ENCODE measurements at places on chromosomes 2 and 18.

DNA sequence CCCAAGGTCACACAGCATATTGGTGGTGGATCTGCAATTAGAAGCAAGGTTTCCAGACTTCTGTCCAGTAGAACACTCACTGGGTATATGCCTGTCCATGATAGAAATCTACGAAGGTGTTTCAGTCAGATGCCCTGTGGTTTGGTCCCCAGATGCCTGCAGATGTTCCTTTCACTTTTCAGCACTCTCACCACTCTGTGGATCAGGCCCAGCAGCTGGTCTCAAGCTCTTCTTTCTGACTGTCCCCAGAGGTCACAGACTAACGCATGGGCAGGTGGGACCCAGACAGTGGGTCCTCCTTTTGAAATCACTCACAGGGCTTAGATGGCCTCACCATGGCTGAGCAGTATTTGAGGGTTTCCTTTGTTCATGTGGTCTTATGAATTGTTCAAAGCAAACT, 376.5 kb downstream of the ALK start:
- DNase-seq, result no peak

DNA sequence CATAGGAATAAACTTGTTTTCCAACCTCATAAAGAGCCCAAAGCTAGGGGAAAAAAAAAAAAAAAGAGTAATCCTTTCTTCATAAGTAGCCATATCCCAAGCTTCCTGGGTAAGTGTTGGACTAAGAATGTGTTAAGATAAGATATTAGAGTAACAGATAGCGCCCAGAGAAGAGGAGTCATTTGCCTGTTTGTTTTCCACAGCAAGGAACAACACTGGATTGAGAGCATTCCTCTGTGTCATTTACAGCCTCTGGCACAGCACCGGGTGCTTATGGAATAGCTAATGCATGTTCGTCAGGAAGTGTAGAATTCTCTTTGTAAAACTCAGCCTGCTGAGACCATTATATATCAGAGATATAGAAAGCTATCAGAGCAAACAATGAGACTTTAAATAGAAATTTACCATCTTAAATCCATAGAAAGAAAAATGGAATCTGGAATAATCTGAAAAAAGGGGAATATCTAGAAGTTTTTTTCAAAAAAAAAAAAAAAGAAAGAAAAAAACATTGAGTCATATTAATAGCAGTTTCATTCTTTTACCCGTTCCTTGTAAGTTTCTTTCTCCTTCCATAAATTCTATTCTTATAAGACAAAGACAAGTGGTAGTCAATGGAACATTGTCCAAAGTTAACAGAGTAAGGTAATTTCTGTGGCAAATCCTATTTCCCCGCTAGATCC, 37.6 kb downstream of the LRP2 start:
- DNase-seq, result no peak

GRCh38 chr2:45220227-45220626, 211.0 kb upstream of the SIX2 start:
- no peak for DNase-seq

DNA sequence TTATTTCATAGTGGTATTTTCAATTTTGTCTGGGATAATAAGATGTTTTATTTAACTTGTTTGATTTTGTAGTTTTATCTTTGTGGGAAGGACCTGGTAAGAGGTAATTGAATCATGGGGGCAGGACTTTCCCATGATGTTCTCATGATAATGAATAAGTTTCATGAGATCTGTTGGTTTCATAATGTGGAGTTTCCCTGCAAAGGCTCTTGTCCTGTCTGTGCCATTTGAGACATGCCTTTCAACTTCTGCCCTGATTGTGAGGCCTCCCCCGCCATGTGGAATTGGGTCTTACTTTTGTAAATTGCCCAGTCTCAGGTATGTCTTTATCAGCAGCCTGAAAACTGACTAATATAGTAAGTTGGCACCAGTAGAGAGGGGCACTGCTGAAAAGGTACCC, 77.8 kb upstream of the ARHGAP15 start:
- DNase-seq, result no peak

GRCh38 chr2:72713857-72714256, 112.0 kb downstream of the EXOC6B start:
- no peak for DNase-seq

DNA sequence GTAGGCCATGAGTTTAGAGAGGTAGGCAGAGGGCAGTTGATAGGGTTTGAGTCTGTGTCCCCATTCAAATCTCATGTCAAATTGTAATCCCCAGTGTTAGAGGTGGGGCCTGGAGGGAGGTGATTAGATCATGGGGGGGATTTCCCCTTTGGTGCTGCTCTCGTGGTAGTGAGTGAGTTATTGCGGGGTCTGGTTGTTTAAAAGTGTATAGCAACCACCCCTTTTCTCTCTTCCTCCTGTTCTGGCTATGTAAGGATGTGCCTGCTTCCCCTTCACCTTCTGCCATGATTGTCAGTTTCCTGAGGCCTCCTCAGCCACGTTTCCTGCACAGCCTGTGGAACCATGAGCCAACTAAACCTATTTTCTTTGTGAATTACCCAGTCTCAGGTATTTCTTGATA, 25.5 kb downstream of the MARCHF4 start:
- no peak for DNase-seq

DNA sequence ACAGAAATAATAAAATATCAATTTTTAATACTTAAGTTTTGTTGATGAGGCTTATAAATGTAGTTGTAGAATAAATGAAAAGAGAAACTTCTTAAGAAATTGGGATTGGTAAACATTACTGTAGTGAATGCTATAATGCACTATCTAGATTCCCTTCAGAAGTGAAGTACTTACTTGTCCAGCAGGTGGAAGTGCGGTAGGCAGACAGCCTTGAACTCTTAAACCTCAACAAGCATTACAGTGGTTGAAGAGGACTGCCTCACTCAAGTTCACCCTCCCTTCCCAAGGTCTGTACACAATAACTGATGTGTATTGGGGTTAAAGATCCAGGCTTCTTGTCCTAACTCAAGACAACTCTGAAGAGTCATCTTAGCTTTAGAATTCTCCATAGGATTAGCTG, 931.0 kb upstream of the LRRTM1 start:
- no peak for DNase-seq

GRCh38 chr18:11944252-11944651, 36.1 kb upstream of the MPPE1 start:
- DNase-seq, result no peak

GRCh38 chr2:59568461-59568860, 985.0 kb downstream of the BCL11A start:
- DNase-seq, result no peak

DNA sequence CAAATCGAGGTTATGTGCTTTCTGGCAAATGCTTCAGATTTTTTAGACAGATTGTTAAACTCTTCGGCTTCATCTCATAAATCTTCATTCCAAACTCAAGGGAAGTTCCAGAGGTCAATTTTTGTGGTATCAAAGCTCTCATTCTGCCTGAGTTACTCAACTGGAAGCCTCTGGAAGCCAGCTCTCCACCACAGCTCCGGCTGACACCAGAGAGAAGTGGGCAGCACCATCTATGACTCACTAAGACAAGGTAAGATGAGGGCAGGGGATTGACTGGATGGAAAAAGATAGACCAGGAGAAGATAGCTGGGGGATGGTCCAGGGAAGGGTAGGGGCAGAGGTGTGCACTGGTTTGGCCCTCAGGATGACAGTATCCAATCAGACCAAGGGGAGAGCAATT, 137.3 kb upstream of the HNRNPA3 start:
- DNase-seq, result no peak

GRCh38 chr18:45270289-45270771, 344.9 kb upstream of the SLC14A2 start:
- DNase-seq, result no peak

Measured in breast epithelium (tissue), 4 donors.